ENCODE measurements at places on chromosomes 12 and 14. TPM values are rescaled to one million over a fixed set of nuclear protein-coding genes. Genes with fewer than 3 reads are reported as not detected.

DNA sequence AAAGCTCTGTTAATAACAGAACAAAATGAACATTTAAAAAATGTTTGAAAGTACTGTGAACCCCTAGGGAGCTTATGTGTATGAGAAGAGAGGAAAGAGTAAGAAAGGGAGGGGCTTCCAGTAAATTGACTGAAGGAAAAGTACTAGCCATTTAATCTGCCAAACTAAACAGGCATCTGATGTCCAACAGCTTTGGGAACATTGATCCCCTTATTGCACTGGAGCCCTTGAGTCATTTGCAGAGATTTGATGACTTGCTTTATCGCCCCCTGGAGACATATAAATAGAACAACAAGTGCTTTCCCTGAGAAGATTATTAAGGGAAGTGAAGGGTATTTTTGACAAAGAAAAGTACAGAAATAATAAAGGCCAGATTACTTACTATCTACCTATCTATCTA, 319.3 kb upstream of the NOVA1 start:
- no peak for DNase-seq

DNA sequence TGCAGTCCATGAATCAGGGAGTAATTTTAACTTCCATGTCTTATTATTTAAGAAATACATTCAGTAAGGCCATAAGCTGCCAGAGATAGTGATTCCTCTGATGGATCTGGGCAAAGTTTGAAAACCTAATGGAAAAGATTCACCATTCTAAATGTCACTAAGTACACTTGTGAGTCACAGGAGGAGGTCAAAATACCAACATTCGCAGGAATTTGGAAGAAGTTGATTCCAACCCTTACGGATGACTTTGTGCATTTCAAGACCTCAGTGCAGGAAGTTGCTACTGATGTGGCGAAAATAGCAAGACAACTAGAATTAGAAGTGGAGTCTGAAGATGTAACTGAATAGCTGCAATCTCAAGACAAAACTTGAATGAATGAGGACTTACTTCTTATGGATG, 69.8 kb downstream of the OSBPL8 start:
- DNase-seq: no peak

Gene ZCRB1
- total RNA-seq: 58.4 TPM

- DNase-seq: no peak
Measured at GRCh38 chr12:116718655-116719454, 19.0 kb downstream of the SPRING1 start.

Gene TSPAN19
- total RNA-seq: not detected

DNA sequence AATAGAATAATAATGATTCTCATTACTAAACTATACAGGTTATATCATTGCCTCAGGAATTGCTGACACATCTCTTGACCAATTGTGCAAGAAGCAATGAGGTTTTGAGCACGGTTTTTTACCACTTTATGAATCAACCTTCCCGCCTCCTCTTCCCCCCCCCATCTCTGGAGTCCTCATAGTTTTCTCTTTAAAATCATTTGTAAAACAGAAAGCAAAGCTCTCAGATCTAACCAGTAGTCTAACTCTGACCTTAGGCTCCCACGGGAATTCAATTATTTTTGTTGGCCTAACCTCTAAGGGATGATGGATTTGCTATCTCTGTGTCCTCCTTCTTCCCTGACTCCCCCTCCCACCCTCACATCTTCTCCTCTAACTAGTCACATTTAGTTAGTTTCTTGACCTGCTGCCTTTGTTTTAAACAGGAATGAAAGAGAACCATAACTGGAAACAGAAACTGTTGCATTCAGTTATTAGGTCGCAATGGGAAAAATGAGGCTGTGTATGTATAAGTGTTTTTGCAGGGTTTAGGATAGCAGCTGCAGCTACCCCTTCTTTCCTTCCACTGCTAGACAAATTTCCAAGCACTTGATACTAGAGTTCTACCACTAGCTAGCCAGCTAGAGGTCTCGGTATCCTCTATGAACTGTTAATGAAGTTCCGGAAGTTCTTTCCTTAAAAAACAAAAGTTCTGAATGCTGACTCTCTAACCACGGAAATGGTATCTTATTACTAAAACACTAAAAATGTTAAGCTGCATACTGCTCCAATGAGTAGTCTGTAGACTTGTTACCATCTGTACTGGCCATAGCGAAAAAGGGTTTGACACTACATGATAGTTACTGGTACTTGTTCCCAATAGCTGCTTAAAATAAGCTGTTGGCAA, 65.4 kb downstream of the TAOK3 start:
- DNase-seq: peak; percentile 69

DNA sequence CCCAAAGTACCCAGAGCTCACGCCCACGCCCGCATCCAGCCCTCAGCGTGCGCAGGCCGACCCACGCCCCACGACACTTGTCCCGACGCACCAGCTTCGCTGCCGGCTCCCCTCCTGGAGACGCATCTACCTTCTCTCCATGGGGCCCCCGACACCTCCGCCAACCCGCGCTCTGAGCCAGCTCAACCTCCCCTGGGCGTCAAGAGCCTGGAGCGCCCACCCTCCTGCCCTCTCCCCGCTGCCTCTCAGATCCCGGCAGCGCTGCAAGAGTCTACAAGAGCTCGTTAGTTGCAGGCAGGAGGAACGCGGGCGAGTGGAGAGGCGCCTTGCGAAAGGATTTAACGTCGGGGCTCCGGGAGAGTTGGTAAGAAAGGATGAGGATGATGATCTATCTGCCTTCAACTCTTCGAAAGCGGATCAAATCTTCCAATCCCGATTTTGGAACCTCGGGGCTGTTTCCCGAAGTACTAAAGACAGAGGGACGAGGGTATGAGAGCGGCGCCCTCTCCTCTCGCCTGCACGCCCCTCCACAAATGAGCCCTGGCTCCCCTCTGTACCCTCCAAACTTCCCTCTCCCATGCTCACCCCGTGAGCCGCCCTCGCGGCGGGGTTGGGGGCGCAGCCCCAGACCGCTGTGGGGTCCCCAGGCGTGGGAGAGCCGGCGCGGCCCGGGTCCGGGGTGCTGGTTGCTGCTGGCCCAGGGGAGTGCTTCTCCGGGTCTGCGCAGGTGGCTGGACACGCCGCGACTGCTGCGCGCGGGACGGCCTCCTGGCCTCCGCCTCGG, 979 bp downstream of the LTBP2 start:
- no peak for DNase-seq

- no peak for DNase-seq
Measured at GRCh38 chr14:104556256-104557021, 23.1 kb upstream of the C14orf180 start.

Gene SLC38A2
- total RNA-seq: 112 TPM

Gene CAPS2
- total RNA-seq: 5.4 TPM

GRCh38 chr12:108940138-108940537, 60.2 kb downstream of the DAO start:
- DNase-seq: no peak

- DNase-seq: no peak
Measured at GRCh38 chr12:14138495-14138894, 157.1 kb upstream of the GRIN2B start.

DNA sequence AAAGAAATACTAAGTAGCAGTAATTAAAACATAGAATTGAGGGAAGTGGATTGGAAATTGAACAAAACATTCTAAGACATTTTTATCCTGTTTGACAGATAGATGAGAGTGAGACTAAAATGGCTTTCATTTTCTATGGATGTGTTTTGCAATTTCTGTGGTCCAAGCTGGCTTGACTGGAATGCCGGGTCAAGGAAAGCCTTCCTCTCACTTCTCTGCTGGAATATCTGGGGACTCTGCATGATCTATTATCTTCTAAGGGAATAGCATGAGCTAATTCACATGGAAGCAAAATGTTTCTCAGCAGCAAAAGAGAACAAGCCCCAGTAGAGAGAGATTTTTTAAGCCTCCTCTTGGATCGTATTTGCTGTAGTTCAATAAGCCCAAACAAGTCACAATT, 407.9 kb upstream of the ATXN7L3B start:
- DNase-seq: no peak

Gene GDF3
- total RNA-seq: not detected

Gene ISM2
- not detected for total RNA-seq

All from GM12878 (cell line).